Left kidney (tissue), 8 donors: ENCODE measurements at places on chromosomes 5 and 9. TPM values are rescaled to one million over a fixed set of nuclear protein-coding genes. Genes with fewer than 3 reads are reported as not detected.
A peak's percentile ranks its signal among the peaks of the same experiment; 100 is the strongest.

DNA sequence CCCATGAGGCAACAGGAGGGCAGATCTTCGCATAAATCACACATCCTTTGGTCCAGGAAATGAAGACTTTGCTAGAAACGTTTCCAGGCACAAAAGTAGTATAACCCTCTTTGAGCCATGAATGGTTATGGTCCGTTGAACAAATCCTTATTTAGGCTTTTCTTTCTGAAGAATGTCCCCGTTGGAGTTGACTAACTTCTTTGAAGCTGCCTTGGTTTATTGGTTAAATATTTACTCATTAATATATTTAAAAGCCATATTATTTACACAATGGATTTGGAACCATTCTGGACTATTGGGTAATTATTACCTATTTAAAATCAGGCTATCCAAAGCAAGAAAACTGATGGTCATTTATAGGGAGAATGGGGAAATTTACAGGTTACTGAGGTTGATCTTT lies 347.6 kb upstream of the SLC30A5 start:
- no peak for DNase-seq

GRCh38 chr5:159515197-159515596 lies 184.9 kb upstream of the IL12B start:
- DNase-seq = no peak

- DNase-seq = no peak
Measured at GRCh38 chr5:159071382-159071781, 28.3 kb downstream of the EBF1 start.

Gene TRIM36
- 3.0 TPM for polyA plus RNA-seq

GRCh38 chr5:31116466-31117031 lies 76.9 kb upstream of the CDH6 start:
- DNase-seq = no peak

Gene PCDHA9
- polyA plus RNA-seq = 0.03 TPM

GRCh38 chr5:9361835-9362234 lies 184.0 kb downstream of the SEMA5A start:
- peak; percentile 46 for DNase-seq

DNA sequence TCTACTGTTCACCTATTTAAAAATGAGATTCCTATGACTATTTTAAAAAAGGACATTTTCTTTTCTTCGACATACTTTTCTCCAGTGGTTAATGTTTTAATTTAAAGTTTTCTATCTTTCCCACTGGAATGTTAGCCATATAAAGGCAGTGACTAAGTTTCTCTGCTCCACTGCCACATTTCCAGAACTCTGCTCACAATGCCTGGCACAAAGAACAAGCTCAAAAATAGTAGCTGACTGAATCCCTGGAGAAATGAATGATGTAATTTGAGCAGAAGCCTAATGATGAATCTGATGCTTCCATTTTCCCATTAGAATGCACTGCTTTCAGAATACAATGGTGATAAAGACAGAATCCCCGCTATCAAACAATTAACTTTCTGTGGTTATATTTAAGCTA lies 817.8 kb downstream of the MTRR start:
- no peak for DNase-seq

- no peak for DNase-seq
Measured at GRCh38 chr5:96242571-96242970, 190.5 kb downstream of the PCSK1 start.

DNA sequence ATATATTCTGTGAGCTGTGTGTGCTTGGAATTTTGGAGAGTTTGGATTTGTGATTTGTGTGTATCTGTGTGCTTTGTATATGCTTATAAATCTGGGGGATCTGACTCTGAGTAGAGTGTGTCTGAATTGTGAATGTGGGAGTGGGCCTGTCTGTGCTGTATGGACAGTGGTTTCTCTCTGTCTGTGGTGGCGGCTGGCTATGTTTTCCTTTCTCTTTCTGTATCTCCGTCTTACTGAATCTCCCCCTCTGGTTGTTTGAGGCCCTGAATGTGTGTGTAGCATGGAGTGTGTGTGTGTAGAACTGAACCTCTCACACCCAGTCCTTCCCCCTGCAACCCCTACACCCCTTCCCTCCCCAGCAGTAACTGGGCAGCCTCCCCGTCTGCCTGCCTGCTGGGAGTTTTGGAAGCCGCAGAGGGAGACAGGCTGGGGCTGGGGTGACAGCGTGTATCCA lies 4.7 kb downstream of the CXXC5 start:
- DNase-seq = no peak

- DNase-seq = no peak
Measured at GRCh38 chr9:94929369-94929756, 202.9 kb downstream of the AOPEP start.

GRCh38 chr5:35331956-35332950 lies 102.0 kb upstream of the PRLR start:
- DNase-seq = no peak

DNA sequence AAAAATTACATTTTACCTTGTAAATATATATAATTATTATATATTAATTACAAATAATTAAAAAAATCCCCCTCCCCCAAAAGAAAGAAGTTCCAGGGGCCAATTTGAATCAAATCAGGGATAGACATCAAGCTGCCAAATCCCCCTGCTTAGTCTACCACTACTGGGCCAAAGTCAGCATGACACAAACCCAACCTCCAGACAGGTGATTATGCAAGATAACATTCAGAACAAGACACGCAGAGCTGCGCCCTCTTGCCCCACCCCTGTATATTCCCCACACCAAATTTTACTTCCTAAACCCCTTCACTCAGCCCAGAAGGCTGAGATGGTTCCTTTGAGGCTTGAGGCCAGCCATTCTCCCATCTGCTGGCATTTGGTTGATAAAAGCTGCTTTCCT lies 2059.1 kb upstream of the CDH6 start:
- no peak for DNase-seq

Gene SPINK13
- polyA plus RNA-seq = 1.1 TPM

GRCh38 chr5:69494452-69494851 lies 1.9 kb downstream of the OCLN start:
- DNase-seq = no peak

Gene CCDC180
- polyA plus RNA-seq = 30.0 TPM

- no peak for DNase-seq
Measured at GRCh38 chr9:109253637-109254284, 67.1 kb downstream of the EPB41L4B start.

DNA sequence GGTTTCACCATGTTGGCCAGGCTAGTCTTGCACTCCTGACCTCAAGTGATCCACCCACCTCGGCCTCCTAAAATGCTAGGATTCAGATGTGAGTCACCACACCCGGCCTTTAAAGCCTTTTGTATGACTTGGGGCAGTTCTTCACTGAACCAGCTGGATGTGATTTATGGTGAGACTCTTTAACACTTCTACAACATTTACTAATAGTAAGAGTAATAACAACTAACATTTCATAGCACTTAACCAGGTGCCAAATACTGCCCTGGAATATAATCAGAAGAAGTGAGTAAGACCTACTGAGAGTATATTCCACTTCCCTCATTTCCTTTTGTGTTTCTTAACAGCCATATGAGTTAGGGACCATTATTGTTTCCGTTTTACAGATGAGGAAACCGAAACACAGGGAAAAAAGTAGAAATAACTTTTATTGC lies 10.0 kb downstream of the ZSWIM6 start:
- DNase-seq = no peak

DNA sequence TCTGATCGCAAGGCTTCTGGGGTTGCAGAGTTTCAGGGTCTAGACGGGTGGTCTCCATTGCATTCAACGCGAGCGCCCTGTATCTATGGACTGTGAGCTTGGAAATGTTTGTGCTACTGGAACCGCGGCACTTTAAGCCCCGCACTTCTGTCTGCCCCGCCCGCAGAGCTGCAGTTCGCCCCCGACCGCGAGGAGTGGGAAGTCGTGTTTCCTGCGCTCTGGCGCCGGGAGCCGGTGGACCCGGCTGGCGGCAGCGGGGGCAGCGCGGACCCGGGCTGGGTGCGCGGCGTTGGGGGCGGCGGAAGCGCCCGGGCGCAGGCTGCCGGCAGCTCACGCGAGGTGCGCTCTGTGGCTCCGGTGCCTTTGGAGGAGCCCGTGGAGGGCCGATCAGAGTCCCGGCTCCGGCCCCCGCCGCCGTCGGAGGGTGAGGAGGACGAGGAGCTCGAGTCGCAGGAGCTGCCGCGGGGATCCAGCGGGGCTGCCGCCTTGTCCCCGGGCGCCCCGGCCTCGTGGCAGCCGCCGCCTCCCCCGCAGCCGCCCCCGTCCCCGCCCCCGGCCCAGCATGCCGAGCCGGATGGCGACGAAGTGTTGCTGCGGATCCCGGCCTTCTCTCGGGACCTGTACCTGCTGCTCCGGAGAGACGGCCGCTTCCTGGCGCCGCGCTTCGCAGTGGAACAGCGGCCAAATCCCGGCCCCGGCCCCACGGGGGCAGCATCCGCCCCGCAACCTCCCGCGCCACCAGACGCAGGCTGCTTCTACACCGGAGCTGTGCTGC lies 1.0 kb downstream of the ADAMTS19 start:
- peak; percentile 42 for DNase-seq

- peak; percentile 91 for DNase-seq
Measured at GRCh38 chr5:139698490-139699146, 50.5 kb downstream of the CXXC5 start.

Gene ASS1
- 281 TPM for polyA plus RNA-seq

Gene DOK3
- polyA plus RNA-seq = 5.3 TPM

Gene FBP1
- 66.0 TPM for polyA plus RNA-seq

GRCh38 chr5:122702524-122702875 lies 72.4 kb upstream of the SNX2 start:
- DNase-seq = no peak

- no peak for DNase-seq
Measured at GRCh38 chr9:73079326-73079725, 72.3 kb upstream of the ANXA1 start.

GRCh38 chr5:58974083-58974482 lies 391.2 kb downstream of the RAB3C start:
- no peak for DNase-seq

DNA sequence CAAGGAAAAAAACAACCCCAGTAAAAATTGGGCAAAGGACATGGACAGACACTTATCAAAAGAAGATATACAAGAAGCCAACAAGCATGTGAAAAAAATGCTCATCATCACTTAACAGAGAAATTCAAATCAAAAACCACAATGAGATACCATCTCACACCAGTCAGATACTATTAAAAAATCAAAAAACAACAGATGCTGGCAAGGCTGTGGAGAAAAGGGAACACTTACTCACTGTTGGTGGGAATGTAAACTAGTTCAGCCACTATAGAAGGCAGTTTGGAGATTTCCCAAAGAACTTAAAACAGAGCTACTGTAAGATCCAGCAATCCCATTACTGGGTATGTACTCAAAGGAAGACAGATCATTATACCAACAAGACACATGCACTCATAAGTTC lies 157.4 kb downstream of the EDIL3 start:
- DNase-seq = no peak

Gene PRR7
- polyA plus RNA-seq = 1.0 TPM

DNA sequence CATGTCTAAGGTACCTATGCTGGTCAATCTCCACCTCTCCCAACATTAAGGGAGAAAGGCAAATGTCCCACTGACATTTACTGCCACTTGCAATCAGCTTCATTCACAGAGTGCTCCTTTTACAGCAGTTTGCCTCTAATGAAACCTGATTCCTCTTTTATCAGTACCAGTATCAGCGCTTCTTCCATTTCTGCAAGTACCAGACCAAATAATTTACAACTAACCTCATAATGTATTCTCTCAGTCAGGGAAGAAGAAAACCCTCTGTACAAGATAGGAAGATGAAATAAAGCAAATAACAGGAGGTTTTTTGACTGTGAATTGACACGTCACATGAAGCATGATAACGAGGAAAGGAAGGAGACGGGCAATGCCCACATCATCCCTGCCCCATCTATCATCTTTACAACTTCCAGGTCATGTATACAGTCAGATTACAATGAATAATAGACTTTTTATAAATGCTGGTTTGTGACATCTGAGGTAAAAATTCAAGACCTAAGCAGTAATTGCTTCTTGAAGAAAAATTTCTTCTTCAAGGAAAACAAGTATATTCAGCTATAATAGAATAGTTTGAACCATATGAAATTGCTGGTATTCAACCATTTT lies 21.9 kb downstream of the ABITRAM start:
- no peak for DNase-seq

Gene GLDC
- polyA plus RNA-seq = 22.4 TPM

DNA sequence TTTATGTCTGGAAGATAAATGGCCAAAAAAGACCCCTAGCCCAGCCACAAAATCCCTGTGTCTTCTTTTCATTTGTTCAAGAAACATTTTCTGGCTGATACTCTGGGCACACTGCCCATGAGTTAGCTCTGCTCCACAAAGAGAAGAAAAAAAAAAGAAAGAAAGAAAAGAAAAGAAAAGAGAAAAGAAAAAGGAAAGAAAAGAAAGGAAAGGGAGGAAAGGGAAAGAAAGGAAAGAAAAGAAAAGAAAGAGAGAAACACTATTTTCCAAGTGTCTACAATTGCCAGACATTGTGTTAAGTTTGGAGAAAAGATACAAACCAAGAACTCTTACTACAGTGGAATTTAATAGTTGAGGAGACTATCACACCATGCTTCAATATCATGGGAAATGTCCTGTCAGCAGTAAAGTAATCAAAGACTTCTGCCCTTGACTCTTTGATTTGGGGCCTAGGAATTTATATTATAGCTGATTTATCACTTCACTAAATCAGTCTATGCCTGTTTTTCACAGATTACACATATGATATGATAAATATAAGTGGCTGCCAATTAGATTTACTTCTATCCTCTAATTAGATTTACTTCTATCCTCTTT lies 3.0 kb downstream of the TRMO start:
- DNase-seq = no peak

DNA sequence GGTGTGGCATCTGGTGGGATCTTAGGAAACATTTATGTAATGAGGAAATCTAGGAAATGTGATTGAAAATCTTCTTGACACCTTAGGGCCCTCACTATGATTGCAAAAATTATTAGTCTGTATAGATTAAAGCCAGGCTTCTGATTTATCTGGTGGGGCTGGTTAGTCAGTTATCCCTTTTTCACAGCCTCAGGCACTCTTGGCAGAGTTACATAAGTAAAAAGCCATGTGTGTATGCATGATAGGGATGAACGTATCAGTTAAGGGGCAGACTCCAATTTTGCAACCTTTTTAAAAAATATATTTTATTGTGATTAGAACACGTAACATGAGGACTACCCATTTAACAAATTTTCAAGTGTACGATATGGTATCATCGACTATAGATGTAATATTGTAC lies 30.6 kb upstream of the RAB14 start:
- no peak for DNase-seq

Gene SLC4A9
- 26.9 TPM for polyA plus RNA-seq

DNA sequence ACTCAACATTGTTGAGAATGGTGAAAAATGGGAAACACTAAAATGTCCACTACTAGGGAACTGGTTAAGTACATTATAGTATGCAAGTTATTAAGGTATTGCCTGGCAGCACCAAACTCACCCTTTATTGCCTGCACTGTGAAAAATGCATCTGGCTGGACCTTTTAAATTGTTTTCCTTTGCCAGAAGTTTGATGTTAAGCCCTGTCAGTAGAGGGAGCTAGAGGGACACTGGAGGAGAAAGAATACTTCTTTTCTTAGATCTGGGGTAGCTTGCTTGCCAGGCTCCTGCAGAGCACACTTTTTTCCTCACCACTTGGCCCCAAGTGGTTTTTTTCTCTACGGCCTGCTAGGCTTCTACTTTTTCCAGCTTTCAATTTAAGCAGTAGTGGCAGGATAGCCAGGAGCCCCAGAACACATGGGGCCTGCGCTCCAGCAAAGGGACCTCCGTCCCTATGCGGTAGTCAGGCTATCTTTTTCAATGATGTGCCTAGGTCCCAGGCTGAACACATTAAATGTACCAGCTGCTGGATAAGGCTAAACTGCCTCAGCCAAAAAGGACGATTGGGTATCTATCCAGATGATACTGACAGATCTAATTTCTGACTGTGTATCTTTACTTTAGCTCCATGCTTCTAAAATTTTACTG lies 8.0 kb upstream of the HABP4 start:
- DNase-seq = no peak

- no peak for DNase-seq
Measured at GRCh38 chr5:158629591-158630312, 470.0 kb downstream of the EBF1 start.

GRCh38 chr5:9456435-9457042 lies 89.3 kb downstream of the SEMA5A start:
- peak; percentile 17 for DNase-seq
